ENCODE measurements at places on chromosomes 16 and 17.

DNA sequence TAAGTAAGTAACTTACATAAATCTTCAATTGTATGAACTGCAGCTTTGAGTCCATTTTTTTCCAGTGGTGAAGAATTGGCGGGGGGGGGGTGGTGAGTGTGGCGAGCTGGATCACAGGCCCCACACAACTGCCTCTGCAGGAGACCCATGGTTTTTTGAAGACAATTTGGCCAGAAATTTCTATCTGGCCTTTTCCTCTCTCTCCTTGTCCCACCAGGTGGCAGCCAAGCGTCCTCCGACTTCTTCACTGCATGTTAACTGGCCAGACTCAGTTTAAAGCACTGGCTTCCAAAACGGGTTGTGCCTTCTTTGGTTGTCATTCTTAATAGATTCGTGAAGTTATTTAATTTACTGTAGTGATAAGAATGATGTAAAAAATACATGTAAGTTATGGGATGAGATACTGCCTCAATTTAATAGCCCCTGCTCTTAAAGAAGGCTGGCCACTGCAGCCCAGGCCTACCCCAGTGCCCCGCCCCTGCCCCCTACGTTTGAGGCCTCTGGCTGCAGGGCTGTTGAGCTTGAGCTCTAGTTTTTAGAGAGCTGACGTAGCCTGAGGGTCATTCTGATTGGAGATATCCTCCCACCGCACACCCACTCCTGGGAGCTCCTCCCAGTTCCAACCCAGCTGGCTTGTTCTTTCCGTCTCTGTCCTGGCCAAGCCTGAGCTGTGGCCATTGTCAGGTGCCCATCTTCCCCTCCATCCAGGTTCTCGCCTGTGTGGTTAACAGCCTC is 36.4 kb downstream of the AKAP1 start:
- peak; percentile 71 for DNase-seq

DNA sequence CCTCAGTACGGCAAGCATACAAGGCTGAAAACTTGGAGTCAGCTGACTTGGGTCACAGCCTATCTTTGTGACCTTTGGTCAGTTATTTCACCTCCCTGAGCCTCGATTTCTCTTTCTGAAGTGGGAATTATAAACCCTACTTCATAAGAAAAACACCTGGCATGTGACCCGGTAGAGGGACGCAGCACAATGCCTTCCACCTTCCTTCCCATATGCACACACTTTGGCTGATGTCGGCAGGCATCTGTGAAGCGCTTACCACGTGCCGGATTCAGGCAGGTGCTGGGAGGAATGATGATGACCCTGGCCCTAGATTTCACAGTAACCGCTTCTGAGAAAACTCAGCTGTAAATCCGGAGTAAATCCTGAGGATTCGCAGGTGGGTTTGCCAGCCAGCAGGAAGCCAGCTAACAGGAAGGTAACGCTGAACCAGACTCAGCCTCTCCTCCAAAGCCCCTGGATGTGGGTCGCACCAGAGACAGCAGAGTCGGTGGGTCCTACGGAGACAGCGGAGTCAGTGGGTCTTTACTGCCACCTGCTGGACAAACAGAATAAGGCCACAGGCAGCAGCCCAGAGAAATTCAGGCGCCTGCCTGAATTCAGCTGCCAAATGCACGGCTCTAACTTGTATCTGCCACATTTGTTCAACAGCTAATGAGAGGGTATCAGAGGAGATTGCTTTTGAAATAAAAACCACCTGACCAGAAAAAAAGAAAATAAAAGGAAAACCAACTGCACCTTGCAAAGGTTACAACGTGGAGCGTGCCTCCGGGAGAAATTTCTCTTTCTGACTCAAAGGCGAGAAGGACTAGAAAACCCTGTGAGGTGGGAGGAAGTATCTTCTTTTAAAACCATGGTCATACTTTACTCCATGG is 16.6 kb downstream of the COPRS start:
- peak; percentile 81 for DNase-seq

DNA sequence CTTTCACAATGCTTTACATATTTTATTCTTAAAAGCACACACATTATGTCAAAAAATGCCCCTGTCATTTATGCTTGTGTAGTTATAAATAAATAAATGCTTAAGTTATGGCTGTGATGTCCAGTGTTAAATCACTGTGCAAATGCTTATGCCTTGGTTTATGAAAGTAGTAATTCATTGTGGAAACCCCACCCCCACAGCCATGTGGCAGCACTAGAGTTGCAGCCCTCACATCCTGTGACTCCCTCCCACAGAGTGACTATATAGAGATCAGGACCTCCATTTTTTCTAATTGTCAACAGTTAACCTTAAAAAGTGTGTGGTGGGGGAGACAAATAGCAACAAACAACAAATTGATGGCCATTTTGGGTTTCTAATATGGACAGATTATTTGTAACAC is 2.4 kb downstream of the SKAP1 start:
- DNase-seq, result no peak

DNA sequence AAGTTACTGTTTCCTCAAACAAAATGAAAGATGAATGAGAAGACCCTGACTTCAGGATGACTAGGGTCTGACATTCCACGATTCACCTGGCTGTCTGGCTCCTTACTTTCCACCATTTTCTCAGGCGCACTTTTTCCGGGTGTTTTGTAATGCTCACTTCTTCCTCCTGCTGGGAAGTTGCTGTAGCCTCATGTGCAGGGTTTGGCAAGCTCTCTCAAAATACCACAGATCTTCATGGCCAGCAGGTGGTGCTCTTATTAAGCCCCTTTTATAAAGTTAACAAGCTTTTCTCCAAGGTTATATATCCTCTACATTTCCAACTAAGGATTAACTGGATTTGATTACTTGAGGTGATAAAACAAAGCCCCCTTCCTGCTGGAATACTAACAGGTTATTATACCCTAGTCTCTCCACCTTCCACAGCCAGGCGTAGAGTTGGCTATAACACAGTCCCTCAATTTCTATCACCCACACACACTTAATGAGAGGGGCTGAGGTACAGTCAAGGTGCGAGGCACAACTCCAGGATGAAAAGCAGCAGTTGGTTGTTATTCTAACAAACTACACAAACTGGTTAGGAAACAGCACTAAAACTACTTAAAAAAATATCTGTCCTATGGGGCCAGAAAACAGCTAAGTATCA is 45.4 kb downstream of the STH start:
- DNase-seq, result peak; percentile 83

DNA sequence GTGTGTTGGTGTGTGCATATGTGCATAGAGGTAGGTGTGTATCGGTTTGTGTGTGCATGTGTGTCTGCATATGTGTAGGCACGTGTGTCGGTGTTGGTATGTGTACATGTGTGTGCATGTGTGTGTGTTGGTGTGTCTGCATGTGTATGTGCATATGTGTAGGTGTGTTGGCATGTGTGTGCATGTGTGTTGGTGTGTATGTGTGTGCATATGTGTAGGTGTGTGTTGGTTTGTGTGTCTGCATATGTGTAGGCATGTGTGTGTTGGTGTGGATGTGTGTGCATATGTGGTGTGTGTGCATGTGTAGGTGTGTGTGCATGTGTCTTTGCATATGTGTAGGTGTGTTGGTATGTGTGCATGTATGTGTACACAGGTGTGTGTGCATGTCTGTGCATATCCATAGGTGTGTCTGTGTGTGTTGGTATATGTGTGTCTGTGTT is 3.9 kb upstream of the AATK start:
- DNase-seq, result no peak

- DNase-seq, result no peak
Measured at GRCh38 chr16:9366048-9366969, 274.9 kb downstream of the HAPSTR1 start.

- no peak for DNase-seq
Measured at GRCh38 chr16:55530316-55530856, 21.5 kb downstream of the LPCAT2 start.

GRCh38 chr17:50560931-50561745 is 623 bp downstream of the CACNA1G start:
- DNase-seq, result no peak

- peak; percentile 68 for DNase-seq
Measured at GRCh38 chr17:77637818-77638575, 320.5 kb upstream of the TNRC6C start.

- DNase-seq, result no peak
Measured at GRCh38 chr16:10045947-10046346, 136.3 kb downstream of the GRIN2A start.
